Vagina (tissue), 2 donors: ENCODE measurements at places on chromosomes 13 and 19.

DNA sequence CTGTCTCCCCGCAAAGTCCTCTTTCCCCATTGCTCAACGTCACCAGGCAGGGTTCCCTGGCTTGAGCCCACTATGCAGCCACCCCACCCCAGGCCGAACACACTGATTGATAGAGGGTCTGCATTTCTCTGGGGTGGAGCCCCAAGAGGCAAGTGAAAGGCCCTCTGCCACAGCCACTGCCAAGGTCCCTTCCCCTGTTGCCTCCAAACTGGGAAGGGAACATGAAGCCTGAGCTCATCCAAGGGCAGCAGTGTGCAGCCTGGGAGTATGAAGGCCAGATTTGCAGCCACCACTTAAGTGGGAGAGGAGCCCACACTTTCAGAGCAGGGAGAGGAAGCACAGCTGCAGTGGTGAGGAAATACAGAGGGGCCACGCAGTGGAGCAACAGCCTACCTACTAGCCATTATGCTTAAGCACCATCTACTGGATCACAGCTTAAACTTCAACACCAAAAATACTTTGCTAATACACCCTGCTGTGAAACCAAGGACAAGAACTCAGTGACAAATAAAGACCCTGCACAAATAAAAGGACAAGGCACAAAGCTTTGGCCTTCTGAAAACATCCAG, 48.6 kb downstream of the UBL3 start:
- DNase-seq: no peak

DNA sequence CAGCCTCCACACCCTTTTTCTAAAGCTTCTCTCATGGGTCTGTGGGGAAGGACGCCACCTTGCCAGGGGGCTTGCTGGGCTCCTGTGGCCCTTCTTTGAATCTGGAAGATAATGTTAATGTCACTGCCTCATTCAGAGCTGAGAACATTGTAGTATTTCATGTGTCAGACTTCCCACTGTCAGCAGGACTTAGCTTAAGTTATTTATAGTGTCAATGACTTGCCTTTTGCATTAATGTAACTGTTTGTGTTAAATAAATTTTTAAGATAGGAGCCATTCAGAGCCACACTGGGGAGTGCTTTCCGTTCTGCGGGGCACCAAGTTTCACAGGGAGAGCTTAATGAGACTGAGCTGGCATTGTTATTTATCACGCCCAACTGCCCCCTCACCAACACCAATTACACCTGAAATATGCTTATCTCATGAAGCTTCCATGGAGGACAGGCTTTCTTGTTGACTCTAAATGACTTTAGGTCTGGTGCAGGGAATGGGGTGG, 226.9 kb upstream of the UBL3 start:
- no peak for DNase-seq

DNA sequence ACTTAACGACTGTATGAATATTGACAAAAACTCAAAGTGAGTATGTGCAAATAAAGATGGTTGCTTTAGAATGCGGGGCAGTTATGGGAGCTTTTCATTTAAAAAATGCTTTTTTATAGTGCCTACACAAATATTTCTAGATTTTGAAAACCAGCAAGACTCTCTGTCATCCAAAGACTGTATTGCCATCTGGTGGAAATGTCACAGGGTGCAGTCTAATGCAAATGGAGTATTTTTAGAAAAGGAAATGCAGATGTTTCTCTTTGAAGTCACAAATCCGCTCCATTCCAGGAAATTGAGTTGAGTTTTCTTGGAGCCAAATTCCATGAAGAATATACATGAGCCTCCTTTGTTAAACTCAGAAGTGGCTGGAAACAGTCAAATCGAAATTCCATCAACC, 2.3 kb upstream of the C1QTNF9B start:
- DNase-seq: no peak

GRCh38 chr13:112341976-112342735, 34.0 kb upstream of the SPACA7 start:
- DNase-seq: no peak

DNA sequence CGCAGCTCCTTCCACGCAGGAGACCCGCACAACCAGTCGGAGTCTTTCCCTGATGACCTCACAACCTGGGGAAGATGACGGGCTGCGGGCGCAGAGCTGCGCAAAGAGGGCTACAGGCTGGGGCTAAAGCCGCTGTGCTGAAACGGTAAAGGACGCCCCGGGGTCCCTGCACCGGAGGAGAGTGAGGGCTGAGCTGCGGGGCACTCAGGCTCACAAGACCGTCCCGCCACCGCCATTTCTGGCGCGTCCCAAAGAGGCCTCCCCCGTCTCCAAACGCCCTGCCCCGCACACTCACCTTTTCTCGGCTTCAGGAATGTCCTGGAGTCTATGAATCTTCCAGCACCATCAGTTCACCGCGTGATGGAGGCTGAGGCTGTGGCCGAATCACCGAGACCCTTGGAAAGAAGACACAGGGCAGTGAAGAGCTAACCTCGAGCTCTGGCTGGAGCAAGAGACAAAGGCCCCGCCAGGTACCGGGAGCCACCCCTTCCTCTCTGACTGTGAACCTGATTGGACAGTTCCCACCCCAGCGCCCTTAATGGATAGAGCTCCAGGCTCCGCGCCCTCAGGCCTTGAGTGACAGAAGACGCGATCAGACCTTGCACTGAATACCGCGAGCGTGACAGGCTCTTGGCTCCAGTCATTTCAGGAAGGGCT, 41.8 kb upstream of the ZNF429 start:
- no peak for DNase-seq

- no peak for DNase-seq
Measured at GRCh38 chr13:66546534-66547379, 683.4 kb downstream of the PCDH9 start.

- no peak for DNase-seq
Measured at GRCh38 chr13:25990801-25991200, 61.0 kb downstream of the SHISA2 start.

DNA sequence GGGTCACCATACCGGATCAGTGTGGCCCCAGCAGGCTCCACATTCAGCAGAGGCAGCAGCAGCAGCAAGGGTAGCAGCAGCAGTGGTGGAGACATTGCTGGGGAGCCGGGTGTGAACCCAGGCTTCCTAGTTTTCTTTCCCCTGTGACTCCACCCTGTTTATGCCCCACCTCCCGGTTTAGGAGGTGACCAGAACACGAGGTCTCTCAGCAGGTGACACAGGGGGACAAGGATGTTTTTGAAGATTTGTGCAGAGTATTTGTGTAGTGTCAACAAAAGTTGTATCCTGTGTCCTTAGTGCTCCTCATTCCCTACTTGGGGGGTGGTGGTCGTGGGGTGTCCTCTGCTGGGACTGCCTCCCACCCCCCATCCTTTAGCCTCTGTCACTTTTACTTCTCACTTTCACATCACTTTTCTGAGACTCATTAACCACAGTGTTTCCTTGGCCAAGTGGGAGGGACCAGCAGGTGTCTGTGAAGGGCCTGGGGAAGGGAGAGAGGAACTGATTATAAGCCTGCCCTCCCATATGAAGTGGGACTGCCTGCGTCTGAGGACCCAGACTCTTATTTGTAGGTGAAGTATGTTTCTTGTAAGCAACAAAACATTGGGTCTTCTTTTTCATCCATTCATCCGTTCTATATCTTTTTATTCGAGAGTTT, 15.6 kb upstream of the KCNC3 start:
- DNase-seq: no peak

DNA sequence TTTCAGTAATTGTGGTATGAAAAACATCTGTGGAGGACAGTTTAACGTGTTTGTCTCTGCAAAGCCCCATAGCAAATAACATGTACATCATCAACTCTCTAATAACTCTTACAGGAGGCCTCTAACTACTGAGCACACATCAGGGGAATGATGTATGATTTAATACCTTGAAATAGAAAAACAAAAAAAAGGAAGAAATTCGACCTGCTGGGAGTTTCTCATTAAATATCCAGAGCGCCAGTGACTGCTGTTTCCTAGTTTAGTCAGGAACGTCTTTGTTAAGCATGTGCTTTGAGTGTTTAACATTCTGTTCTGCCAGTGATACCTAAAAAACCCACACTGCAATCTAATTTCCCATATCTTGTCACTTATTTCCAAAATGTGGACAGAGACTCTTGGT, 235.4 kb downstream of the PCDH20 start:
- DNase-seq: no peak

- DNase-seq: no peak
Measured at GRCh38 chr19:10419646-10420443, 493 bp upstream of the PDE4A start.

- DNase-seq: no peak
Measured at GRCh38 chr19:47886010-47886559, at the start of gene SULT2A1. SULT2A1 (minus strand) TSS chr19:47886315; CDS start chr19:47886257, 58 bp downstream.

GRCh38 chr19:4077007-4077374, 10.3 kb upstream of the ZBTB7A start:
- no peak for DNase-seq

DNA sequence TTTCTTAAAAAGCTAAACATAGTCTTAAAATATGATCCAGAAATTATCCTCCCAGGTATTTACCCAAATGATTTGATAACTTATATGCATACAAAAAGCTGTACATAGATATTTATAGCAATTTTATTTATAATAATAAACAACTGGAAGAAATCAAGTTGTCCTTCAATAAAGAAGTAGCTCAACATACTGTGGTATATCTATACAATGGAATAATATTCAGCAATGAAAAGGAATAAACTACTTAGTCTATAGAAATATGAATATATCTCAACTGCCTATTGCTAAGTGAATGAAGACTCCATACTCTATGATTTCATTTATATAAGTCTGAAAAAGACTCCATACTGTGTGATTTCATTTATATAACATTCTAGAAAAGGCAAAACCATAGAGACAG, 47.1 kb upstream of the SLAIN1 start:
- no peak for DNase-seq

DNA sequence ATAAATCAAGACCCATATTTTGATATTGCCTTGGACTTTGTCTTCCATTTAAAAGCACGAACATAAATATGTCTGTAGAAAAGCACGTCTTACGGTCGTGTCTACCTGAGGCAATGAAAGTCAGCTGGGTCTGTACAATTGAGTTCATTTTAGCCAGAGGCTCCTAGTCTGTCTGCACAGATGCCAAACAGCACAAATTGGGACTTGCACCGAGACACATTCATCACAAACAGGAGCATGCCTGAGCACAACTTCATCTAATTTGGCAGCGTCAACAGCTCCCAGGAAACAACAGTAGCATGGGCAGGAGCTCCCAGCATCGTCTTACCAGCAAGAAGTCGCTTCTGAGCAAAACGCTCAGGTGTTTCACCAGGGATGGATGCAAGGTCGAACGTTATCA, 687.0 kb downstream of the EFNB2 start:
- no peak for DNase-seq

DNA sequence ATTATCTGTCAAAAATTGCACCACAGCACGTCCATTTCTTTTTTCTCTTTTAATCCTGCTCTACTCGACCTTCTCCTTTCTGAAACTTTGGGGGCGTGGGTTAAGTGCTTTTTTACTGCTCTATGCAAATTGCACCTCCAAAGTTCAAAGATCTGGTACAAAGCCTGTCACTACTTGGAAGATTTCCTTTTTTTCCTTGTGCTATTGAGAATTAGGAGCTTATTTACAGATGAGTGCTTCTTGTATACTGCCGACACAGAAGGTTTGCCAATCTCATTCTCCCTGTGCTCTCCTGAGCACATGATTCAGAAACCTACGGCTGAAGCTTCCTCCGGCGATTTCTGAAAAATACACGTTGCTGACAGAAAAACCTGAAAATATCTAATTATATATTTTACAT, 94.8 kb downstream of the TEX29 start:
- DNase-seq: no peak

DNA sequence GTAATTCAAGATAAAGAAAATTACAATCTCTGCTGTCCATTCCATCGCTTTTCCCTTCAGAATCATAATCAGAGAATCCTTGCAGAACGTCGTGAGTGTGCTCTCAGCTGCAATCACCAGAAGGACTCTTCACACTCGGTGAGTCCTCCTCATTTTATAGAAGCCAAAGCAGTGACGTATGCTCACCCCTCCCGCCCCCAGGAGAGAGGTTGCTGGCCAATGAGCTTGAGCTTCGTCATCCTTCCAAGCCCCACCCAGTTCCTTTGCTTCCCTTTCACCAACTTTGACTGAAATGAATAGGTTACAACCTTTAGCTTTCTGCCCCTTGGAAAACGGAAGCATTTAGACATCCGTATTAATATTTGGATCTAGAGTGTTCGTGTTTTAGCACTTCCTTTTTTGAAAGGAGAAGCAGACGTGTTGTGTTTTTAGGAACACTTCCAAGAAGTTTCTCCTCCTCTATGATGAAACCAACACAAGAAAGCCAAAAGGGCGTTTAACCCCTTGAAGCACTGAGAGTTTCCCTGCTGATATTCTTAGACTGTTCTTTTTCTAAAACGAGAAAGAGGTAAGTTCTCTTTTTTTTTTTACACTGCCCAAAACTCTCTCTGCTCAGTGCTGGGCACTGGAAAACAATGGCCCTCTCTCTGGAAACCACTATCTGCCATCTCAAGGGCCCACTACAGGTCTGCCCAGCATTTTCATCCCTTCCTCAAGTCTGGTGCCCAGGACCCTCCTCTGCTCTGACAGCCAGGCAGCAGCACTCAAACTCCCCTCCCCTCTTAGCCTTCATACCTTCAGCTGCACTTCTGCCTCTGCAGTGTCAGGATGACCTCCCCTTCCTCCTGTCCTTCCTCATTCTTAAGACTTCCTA, 44.3 kb upstream of the CEACAM21 start:
- no peak for DNase-seq

- DNase-seq: no peak
Measured at GRCh38 chr13:46010148-46010547, 42.4 kb downstream of the ZC3H13 start.

DNA sequence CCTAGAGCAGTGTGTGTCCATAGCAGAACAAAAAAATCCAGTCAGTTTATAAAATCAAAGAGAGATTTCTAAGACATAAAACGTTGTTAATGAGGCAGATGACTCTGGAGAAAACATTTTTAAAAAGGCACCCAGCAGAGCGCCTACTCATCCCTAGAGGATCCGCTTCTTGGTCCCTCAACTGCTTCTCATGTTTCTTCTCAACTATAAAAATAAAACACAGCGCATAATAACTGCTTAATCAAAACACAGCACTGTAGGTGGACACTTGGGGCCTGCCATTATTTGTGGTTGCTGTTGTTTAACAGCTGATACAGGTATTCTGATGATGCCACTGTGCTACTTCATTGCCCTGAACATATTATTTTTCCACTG, 347.9 kb downstream of the FGF9 start:
- no peak for DNase-seq

GRCh38 chr13:36288794-36289391, 8.7 kb downstream of the CCDC169 start:
- DNase-seq: no peak

- DNase-seq: no peak
Measured at GRCh38 chr19:13031917-13032623, 36.8 kb downstream of the NFIX start.

- no peak for DNase-seq
Measured at GRCh38 chr13:114038211-114038613, 64.3 kb upstream of the C13orf46 start.

- DNase-seq: no peak
Measured at GRCh38 chr13:46866150-46866549, 30.7 kb downstream of the HTR2A start.

DNA sequence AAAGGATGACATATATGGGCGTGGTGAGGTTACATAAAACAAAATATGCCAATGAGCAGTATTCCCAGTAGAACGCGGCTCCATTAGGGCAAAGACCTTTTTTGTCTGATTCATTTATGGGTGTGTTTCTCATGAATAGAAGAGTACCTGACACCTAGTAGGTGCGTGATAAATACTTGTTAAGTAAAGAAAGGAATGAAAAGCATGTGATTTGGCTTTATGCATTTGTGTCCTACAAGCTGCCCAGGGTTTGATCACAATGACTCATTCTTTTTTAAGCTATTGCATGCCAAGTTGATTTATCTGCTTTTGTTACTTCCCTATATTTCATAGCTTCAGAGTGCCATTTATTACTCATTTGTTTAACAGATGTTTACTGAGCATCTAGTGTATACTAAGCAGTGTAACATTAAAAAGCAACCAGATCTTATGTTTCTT, 19.1 kb upstream of the KCTD4 start:
- no peak for DNase-seq
